ENCODE measurements at places on chromosomes 2 and 18.
A peak's percentile ranks its signal among the peaks of the same experiment; 100 is the strongest.

DNA sequence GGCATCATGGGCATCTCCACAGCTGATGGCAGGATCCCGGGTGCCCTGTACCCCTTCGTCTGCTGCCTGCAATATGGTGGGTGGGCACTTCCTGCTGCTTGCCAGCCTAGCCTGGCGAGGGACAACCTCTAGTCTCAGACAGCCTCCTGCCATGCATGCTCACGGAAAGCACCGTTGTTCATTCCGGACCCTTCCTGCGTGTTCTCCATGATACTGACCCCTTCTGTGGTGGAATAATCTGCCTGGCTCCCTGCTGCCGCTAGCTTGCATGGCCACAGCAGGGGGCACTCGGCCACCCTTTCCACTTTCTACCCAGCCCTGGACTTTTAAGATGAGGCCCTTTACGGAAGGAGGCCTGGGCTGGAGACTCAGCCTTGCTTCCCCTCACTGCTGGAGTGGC, 12.0 kb downstream of the PCARE start:
- DNase-seq = no peak

- DNase-seq = no peak
Measured at GRCh38 chr18:54852780-54853675, 24.8 kb downstream of the RAB27B start.

GRCh38 chr2:104052356-104052755, 801.6 kb upstream of the POU3F3 start:
- DNase-seq = no peak

DNA sequence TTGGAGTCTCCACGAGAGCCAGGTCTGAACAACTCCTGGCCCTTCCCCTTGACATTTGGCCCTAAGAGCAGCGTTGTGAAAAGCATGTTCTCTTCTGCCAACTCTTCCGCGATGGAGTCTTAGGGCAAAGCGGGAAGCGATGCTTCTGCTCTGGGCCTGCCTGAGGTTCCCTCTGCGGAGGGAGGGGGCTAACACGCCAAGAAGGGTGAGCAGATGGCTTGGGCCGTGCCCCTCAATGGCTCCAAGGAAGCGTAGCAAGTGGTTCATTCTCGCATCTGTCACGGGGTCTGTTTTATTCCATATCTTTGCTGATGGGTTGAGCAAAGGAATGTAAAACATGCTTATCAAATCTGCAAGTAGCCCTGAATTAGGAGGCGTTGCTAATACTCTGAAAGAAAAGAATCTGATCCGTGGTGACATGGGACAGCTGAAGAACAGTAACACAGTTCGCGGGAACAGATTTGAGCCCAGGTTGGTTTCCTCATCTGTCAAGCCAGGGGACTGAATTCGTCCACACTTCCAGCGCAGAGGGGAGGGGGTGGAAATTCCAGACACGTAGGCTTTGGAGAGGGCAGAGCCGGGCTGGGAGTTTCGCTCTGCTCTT, 38.0 kb downstream of the DNMT3A start:
- no peak for DNase-seq

DNA sequence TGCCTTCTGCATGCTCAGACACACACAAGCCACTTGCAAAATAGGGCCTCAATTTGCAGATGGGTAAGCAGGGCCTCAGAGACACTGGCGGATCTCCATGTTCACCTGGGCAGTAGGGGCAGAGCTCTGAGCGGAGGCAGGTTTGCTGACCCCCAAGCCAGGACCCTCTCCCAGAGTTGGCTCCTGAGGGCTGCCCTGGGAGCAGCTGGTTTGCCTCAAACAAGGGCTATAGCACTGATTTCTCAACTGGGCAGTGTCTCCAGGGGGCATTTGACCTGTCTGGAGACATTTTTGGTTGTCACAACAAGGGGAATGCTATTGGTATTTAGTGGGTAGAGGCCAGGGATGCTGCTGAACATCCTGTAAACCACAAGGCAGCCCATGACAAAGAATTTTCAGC, 11.6 kb downstream of the GLI2 start:
- peak; percentile 33 for DNase-seq

DNA sequence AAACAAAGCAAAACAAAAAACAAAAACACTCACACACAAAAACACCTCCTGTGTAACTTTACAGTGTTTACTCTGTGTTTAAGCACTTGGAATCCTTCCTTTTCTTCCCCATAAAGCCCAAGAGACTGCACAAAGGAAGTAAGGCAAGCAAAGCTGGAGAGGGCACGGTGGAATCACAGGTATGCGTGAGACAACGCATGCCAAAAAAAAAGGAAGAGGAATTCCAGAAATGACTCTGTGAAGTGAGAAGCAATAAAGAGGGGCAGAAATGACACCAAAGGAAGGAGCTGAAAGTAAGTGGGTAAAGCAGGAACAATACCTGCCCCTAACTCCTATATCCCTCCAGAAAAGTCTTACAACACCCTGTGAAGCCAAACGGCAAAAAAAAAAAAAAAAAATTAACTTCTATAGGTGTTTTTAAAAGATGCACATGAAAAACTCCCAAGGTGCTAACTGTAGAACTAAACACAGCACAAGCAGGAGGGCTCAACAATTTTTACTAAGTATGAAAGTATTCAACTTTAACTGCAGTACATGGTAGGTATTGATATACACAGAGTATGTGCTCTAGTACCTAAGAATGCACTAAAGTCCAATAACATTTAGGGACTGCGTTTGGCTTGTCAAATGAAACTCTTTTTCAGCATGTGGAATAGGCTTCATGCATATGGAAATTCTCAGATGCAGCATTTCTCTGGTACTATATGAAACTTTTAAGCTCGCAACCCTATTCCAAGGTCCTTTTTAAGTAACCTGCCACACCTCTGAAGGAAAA, 9.1 kb downstream of the RND3 start:
- no peak for DNase-seq

- DNase-seq = no peak
Measured at GRCh38 chr2:238227587-238228032, 12.2 kb downstream of the HES6 start.

GRCh38 chr2:28399289-28399688, 6.6 kb downstream of the FOSL2 start:
- DNase-seq = no peak

DNA sequence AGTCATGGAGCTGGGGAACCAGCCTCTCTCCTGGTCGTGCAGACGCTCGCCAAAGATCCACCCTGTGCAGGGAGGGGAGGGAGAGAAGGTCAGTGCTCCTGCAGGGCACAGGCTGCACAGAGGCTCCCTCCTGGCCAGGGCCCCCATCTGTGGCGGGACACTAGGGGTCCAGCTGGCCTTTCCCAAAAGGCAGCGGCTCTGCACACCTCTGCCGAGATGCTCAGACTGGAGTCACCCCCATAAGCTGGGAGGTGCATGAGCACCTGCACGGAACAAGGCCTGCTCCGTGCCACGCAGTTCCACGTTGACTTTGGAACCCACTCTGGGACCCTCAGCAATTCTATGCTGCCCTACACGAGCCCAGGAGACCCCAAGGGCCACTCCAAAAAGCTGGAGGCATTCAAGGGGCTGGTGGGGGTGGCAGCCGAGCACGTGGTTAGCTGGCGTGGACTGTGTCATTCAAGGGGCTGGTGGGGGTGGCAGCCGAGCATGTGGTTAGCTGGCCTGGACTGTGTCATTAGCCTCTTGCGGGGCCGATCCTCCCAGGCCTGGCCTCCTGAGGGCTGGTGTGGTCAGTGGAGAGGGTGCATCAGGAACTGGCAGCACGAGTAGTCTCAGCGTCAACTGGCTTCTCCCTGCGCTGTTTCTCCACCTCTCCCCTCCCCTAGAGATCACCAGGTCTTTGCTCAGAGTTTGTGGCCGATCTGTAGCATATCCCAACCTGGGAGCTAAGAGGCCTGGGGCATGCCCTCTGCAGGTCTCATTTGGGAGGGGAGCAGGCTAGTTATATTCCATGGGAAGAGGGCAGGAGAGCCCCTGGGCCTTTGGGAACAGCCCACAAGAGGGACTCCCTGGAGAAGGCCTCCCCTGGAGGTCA, 9.8 kb downstream of the SNORC start:
- DNase-seq = no peak

- DNase-seq = no peak
Measured at GRCh38 chr2:18425210-18425703, 135.2 kb downstream of the RDH14 start.

GRCh38 chr2:12624905-12625598, 91.7 kb upstream of the TRIB2 start:
- DNase-seq = no peak

DNA sequence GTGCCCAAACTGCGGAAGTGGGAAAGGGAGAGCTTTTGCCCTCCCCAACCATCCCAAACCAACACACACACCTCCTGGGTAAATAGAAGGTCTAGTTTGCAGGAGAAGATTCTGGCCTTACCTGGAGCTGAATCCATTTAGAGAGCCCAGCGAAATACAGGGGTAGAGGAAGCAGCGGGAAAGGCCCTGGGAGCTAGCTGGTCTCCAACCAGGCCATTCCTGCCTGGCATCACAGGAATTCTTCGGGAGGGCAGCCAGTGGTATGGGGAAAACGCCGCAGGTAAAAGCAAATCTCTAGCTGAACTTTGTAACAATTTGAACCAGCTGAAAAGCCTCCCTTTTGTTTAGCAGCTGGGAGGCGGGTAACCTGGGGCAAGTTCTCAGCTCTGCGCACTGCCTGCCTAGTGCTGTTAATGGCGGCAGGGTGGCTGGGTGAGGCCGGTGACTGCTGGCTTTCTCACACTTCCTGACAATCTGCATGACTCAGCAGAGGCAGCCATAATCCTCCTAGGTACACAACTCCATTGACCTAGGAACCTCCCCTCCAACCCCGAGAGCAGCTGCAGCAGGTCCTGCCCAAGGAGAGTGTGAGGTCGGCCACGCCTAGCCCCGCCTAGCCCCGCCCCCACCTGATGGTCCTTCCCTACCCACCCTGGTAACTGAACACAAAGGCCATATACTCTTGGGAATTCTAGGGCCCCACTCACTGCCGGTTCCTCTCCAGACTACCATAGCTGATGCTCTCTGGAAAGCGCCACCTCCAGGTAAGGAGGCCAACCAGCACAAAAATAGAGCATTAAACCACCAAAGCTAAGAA, 483.8 kb upstream of the REG3G start:
- DNase-seq = no peak

DNA sequence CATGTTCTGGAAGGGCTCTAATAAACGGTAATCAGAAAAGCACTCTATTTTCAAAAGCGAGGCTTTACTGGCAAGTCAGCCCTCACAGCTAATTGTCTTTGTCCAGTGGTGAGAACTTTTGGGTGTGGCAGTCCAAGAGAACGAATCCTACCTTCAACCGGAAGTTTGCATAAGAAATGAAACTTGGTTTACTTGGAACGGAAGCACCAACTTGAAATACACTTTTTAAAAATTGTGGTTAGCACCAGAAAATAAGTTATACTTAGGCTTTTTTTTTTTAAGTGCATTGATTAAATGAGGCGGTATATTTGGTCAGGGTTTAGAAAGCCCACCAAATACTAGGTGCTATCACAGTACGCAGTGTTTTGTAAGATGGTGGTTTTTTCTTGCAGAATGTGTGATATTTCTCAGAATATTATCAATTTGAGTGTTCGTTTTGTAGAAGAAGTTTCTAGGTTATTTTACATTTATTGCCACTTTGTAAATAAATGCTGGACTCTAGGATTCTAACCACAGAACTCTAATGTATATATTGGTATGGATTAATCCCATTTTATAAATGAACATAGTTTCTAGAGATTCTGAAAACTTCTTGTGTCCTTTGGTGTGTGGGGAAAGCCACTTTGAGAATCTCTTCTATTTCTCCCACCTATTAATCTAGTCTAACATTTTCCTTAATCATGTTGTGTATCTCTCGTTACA, 1.2 kb downstream of the MYL12A start:
- no peak for DNase-seq

DNA sequence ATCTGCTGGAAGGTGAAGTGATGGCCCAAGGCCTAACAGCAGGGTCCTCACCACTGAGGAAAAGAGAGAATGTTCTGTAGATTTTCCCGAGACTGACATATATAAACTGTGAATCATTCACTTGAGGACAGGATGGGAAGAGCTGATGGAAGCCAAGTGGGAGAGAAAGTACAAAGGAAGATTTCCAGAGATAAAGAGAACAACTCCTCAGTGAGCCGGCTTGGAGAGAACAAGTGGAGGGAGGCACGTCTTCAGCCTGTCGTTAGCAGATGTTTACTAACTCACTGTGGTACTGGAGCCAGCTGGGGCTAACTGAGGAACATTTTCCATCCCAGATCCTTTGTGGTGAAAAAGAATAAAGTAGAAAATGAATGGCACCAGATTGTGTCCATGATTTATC, 552.9 kb upstream of the TNP1 start:
- no peak for DNase-seq

GRCh38 chr2:30310955-30311354, 79.6 kb downstream of the LBH start:
- DNase-seq = no peak

DNA sequence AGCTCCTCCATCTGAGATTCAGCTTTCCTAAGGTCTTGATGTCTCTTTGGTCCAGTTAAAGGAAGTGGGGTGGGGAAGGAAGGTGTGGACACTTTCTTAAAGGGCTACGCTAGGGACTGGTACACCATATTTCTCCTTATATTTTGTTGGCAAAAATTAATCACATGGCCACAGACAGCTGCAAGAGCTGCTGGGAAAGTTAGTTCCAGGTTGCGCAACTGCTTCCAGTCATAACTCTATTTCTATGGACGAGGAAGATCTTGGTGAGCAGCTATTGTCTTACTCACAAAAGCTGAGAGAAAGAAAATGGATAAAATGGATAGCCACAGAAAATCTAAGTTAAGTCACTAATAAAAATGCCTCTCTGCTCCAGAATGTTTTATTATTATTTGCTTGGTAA, 60.7 kb upstream of the PPM1B start:
- DNase-seq = no peak

- no peak for DNase-seq
Measured at GRCh38 chr2:95082477-95082876, 39.1 kb downstream of the MRPS5 start.

DNA sequence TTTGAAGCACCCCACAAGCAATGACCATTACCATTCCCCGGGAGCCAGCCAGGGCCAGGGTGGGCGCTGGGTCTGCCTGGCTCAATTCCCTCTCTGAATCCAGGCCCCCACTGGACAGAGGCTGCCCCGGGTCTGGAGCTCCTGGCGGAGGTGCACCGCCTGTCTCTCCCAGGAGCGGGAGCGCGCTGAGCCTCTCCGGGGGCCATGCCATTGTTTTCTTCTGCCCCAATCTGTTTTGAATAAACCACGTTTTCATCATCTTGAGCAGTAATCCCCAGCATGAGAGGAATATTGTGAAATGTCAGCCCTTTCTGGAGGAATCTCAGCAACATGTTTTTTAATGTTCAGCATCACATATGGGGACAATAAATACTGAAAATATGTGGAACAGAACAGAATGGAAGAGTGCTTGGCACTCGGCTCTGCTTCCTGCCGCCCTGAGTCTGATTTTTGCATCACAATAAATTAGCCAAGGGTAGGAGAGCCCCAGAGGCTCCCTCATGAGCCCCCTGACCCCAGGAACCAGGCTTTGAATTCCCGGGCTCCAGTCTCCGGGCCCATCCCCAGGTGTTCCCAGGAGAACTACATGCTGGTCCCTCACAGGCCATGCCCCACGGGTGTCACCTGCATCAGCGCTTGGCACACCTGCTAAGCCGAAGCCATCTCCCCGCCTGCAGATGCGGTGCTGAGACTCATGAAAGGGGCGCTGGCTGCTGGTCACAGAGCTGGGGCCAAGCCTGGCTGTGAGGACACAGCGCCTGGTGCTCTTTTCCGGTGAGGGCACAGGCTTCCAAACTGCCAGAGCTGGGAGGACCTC, 88.8 kb downstream of the INHBB start:
- DNase-seq = peak; percentile 50

All from ascending aorta (tissue), 2 donors.